Kidney (tissue), 22 donors: ENCODE measurements at places on chromosomes 2 and 18. TPM values are rescaled to one million over a fixed set of nuclear protein-coding genes. Genes with fewer than 3 reads are reported as not detected.

DNA sequence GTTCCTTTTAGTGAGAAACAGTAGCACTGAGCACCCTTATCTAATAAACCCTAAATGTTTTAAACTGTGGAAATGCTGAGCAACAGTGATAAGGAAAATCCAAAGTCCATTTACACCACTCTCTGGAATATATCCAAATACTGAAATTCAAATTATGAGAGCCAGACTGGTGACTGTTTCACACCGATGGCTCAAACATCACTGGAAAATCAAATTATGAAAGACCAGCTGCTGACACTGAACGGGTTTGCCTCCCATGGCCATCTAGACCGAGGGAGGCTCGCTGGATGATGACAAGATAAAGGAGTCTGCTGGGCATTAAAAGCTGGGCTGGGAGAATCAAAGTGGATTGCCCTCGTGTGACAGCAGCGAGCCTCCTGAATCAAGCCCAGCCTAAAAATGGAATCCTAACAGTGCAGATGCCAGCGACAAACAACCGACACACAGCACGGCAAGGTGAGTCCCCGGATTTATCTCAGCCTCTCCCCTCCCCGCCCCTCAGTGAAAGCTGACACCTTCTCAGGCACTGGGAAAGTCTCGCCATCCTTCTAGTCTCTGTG lies 30.3 kb downstream of the SERPINE2 start:
- no peaks in the 10 kb centered on the region for H3K27me3 ChIP-seq
- H3K27ac ChIP-seq, result no peak overlapping the region
- H3K36me3 ChIP-seq, result no peaks in the 10 kb centered on the region
- DNase-seq, result no peak
- no peak overlapping the region for H3K4me3 ChIP-seq
- H3K4me1 ChIP-seq, result no peaks in the 10 kb centered on the region

DNA sequence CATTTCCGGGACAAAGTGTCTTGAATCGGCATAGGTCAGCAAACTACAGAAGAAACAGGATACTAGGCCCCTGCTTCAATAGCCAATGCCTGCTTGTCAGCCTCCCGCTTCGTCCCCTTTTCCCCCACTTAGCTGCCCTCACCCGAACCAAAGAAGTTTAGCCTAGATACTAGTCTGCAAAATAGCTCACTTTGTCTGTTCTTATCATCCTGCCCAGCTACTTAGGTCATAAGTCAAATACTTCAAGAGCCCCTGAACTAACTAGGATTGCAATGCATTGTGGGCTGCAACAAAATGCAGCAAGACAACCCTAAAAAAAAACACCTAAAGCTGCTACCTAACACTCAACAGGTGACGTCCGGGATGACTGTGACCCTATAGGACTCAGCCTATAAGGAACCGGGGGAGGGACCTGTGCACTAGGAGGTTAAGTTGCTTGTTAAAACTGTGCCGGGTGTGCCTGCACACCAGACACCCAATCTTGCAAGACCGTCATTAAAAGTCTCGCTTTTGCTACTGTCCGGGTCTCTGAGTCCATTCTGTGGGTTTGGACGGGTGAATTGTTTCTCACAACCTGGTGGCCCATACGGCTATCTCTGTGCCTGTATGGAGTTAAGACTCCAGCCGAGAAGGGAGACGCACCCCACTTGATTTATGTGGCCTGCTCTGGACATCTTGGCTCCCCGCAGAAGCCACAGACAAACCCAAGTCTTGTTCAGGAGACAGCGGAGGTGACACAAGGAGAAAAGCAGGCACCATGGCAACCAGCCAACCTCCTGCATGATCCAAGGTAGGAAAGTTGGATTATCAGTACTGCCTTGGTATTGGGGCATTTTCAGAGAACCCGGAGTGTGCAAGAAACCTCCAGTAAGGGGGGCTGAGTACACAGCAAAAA lies 105.9 kb downstream of the HIBCH start:
- no peak overlapping the region for H3K4me3 ChIP-seq
- H3K27ac ChIP-seq, result no peak overlapping the region
- no peaks in the 10 kb centered on the region for H3K4me1 ChIP-seq
- H3K36me3 ChIP-seq, result peaks cover 12% of the 10 kb centered on the region
- no peak for DNase-seq

DNA sequence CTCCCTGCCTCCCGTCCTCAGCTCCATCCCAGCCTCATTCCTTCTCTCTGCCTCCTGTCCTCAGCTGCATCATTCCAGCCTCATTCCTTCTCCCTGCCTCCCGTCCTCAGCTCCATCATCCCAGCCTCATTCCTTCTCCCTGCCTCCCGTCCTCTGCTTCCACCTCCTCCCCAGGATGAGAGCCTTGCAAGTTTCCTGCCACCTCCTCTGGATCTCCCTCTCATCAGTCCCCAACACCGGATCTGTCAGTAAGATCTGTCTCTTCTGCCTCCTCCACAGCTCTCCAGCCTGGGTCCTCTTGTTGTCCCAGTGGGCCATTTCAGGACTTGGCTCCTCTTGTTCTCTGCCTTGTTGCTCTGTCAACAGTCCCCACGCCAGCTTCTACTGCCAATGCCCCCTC lies 130.9 kb downstream of the NDUFA10 start:
- peak; percentile 4 for DNase-seq
- H3K4me3 ChIP-seq, result no peak overlapping the region
- H3K27me3 ChIP-seq, result no peaks in the 10 kb centered on the region
- H3K4me1 ChIP-seq, result no peaks in the 10 kb centered on the region

Gene INSIG2
- polyA plus RNA-seq, result 18.4 TPM

Gene RNF125
- 0.62 TPM for polyA plus RNA-seq

GRCh38 chr2:180050246-180050645 lies 43.1 kb upstream of the CWC22 start:
- H3K4me3 ChIP-seq, result no peak overlapping the region
- no peaks in the 10 kb centered on the region for H3K27me3 ChIP-seq
- no peak overlapping the region for H3K27ac ChIP-seq
- no peaks in the 10 kb centered on the region for H3K36me3 ChIP-seq

Gene CCDC121
- 4.2 TPM for polyA plus RNA-seq

GRCh38 chr2:2731816-2732284 lies 400.8 kb upstream of the MYT1L start:
- H3K27ac ChIP-seq, result no peak overlapping the region
- H3K27me3 ChIP-seq, result no peaks in the 10 kb centered on the region
- no peaks in the 10 kb centered on the region for H3K36me3 ChIP-seq
- H3K4me3 ChIP-seq, result no peak overlapping the region
- no peaks in the 10 kb centered on the region for H3K4me1 ChIP-seq

Gene ADAM23
- 2.5 TPM for polyA plus RNA-seq

Gene CYP27A1
- polyA plus RNA-seq, result 43.3 TPM

GRCh38 chr18:80161781-80162417 lies 52.8 kb downstream of the ADNP2 start:
- DNase-seq, result no peak
- H3K27me3 ChIP-seq, result no peaks in the 10 kb centered on the region
- no peak overlapping the region for H3K27ac ChIP-seq
- H3K36me3 ChIP-seq, result no peaks in the 10 kb centered on the region
- no peaks in the 10 kb centered on the region for H3K4me1 ChIP-seq

DNA sequence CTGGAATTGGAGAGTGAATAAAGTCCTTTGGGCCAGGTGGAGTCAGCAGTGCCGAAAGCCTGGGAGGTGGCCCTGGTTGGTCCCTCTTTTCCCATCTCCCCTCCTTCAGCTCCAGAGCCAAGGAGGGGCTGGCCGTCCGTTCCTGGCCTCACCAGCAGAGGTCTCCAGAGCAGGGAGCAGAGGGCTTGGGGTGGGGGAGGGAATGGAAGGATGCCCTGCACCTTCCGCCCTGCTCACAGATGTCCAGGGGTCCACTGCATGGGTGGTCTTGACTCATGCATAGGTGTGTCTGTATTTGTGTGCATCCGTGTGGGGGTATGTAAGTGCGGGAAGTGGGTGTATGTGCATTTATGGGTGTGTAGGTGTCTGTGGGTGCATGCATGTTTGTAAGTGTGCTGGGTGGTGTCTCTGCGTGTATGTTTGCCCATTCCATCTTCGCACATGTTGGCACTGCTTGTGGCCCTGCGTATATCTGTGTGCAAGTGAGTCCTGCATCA lies 201.8 kb downstream of the ZFP36L2 start:
- peaks cover 4% of the 10 kb centered on the region for H3K4me1 ChIP-seq
- H3K27ac ChIP-seq, result no peak overlapping the region
- peak; percentile 88 for DNase-seq
- H3K36me3 ChIP-seq, result no peaks in the 10 kb centered on the region
- no peaks in the 10 kb centered on the region for H3K27me3 ChIP-seq
- no peak overlapping the region for H3K4me3 ChIP-seq

DNA sequence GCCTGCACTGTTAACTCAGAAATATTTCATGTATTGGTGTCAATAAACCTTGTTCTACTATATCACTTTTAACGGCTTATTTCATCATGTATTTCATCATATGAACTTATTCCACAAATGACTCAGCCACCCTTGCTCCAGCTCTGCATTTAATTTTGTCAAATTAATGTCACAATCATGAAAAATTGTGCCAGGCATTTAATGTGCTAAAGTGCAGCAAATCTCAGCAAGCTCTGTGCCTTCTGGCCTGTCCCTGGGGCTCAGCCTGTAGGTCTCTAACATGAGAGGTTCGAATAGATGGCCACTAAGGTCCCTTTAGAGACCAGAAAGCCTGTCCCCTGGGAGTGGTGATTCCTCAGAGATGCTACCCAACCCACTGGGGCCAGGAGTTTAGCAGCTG lies 28.6 kb downstream of the BOD1L2 start:
- no peaks in the 10 kb centered on the region for H3K27me3 ChIP-seq
- H3K4me1 ChIP-seq, result no peaks in the 10 kb centered on the region
- H3K27ac ChIP-seq, result no peak overlapping the region
- no peak for DNase-seq
- H3K36me3 ChIP-seq, result no peaks in the 10 kb centered on the region

Gene GALNT5
- 0.06 TPM for polyA plus RNA-seq

DNA sequence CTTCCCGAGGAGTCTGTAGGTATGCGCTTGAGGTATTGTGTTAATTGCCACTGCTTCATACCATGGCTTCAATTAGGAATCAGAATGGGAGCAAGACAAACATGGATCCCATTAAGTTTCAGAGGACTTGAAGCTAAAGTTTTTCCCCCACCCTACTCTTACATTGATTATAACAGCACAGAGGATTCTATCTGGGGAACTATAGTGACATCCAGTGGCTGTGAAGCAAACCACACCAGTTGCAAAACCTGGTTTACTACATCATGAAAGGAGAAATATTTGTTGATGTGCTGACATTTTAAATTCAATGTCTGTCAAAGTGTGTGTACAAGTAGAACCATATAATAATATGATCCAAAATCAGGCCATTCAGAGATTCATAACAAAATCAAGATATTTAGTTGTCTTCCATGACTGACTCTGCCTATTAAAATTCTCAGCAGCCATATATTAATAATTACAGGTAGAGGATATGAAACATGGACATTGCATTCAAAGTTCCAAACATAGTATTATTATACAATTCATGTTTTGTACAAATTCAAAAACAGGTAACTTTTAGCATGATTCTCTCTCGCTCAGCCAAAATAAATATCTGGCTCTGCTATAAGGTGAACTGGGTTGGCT lies 82.9 kb downstream of the GRB14 start:
- H3K36me3 ChIP-seq, result no peaks in the 10 kb centered on the region
- no peaks in the 10 kb centered on the region for H3K4me1 ChIP-seq
- no peak overlapping the region for H3K27ac ChIP-seq
- DNase-seq, result no peak
- no peak overlapping the region for H3K4me3 ChIP-seq
